ENCODE measurements at places on chromosomes 7 and 10. TPM values are rescaled to one million over a fixed set of nuclear protein-coding genes. Genes with fewer than 3 reads are reported as not detected.

DNA sequence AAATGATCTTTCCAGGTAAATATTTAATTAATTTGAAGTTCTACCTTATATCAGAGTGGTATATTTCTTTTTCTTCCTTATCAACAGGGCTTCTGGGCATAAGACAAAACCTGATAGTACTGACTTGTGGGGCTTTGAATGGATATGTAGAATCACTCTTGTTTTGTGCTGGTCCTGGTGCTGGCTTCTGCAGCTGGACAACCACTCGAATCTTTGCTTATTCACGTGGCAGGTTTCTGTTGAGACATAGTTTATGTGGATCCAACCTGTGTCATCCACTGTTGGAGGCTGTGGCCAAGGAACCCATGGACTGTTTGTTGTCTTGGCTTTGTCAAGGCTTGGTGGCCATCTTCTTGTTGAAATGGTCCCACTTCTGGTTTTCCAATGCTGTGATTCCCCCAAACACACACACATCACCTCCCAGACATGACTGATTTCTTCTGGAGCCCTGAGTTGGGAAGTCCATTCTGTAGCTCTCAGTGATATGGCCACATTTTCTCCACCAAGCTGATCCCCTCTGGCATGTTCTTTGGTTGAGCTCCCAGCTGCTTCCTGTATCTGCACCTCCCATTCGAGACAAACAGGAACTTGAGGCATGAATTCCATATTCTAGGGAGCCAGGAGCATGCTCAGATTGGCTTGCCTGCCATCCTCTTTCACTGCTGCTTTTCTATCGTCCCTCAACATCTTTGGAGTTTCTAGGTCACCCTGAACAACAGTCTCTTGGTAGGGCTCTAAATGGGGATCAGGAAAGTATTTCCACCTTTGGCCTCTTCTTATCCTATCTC lies 19.5 kb downstream of the TAS2R41 start:
- DNase-seq = no peak

DNA sequence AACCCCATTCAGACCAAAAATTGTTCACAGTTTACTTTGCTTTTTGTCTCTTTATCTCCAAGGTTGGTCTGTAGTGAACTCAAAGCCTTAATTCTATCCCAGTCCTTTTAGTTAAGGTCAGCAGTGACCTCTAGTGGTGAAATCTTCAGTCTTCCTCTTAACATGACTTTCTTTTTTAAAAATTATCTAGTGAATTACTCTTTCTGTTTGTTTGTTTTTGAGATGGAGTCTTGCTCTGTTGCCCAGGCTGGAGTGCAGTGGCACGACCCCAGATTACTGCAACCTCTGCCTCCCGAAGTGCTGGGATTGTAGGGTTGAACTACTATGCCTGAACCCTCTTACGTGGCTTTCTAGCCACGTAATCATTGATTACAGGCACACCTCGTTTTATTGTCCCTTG lies 25.0 kb downstream of the ZNF487 start:
- peak; percentile 85 for DNase-seq

DNA sequence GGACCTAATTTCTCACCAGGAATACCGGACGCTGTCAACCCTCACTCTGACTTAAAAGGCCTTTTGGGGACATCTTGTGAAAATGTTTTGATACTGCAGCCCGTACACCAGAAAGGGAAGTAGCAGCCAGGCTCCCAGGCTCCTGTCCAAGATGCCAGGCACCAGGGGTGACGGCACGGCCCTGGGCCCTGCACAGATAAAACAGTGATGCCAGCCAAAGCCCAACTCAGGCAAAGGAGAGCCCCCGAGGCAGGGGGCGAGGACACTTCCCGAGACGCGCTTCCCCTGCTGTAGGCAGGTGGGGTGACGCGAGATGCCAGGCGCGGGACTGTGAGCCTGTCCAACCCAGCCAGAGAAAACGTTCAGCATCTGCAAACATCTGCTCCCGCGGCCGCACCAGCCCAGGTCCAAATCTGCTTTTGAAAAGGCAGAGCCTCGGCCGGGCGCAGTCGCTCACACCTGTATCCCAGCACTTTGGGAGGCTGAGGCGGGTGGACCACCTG lies 15.7 kb downstream of the ZFAND2A start:
- no peak for DNase-seq

- DNase-seq = no peak
Measured at GRCh38 chr10:20327954-20328353, 511.7 kb downstream of the PLXDC2 start.

DNA sequence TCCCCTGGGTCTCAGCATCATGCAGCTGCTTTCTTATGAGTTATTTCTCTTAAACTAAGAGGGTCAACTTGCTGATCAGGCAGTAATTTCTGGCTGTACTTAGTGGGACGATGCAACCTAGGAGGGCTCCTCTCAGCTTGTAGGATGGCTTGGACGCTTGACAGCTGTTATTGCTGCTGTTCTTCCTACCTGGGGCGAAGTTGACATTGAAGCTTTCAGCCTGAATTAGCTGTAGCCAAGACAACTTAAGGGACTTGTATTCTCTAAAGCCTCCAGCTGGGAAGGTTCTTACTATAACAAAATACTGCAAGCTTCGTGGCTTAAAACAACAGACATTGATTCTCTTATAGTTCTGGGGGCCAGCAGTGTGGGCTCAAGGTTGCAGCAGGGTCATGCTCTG lies 224.9 kb downstream of the ACTR3B start:
- DNase-seq = no peak

DNA sequence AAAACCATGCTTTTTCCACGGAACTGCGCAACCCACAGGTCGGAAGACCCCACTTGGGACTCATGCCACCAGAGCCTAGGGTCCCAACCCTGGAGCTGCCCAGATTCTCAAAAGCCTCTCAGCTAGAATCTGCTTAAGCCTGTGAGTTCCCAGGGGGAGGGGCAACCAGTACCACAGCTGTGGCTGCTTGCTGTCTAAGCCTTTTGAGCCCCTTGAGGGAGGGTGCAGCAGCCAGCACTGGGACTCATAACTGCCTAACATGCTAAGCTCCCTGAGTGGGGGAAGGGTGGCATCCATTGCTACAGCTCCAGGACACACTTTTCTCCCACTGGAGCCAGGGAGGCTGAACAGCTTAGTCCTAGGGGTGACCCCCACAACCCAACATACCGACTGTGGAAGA lies 485.6 kb upstream of the GRM3 start:
- DNase-seq = no peak

GRCh38 chr10:124744102-124745050 lies at the start of gene FAM53B:
TSS of gene FAM53B (minus strand) at chr10:124744378. CDS start at chr10:124706713, 37,665 bp downstream.
- no peak for DNase-seq

- DNase-seq = no peak
Measured at GRCh38 chr10:34116220-34116641, 698.9 kb downstream of the PARD3 start.

DNA sequence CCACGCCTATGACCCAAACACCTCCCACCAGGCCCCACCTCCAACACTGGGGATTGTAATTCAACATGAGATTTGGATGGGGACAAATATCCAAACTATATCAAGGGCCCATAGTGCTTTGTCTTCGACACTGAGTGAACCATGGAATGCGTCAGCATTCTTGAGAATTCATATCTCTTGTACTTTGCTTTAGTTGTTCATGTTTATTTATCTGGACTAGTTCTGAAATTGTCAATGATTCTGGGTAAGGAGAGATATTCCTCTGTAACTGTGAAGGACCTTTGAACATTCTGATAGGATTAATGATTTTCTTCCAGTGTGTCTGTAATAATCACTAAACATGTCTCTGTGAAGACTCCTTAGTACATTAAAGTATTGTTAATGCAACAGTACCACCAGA lies 374.8 kb downstream of the LRMDA start:
- DNase-seq = no peak

- no peak for DNase-seq
Measured at GRCh38 chr7:65338346-65338745, 35.3 kb upstream of the ZNF92 start.

GRCh38 chr7:93938293-93938692 lies 16.8 kb downstream of the GNG11 start:
- no peak for DNase-seq

GRCh38 chr10:129277841-129278240 lies 189.2 kb upstream of the MGMT start:
- DNase-seq = no peak

GRCh38 chr7:40717242-40717641 lies 582.4 kb downstream of the SUGCT start:
- DNase-seq = peak; percentile 57

GRCh38 chr10:132678436-132679216 lies 107.3 kb downstream of the NKX6-2 start:
- no peak for DNase-seq

DNA sequence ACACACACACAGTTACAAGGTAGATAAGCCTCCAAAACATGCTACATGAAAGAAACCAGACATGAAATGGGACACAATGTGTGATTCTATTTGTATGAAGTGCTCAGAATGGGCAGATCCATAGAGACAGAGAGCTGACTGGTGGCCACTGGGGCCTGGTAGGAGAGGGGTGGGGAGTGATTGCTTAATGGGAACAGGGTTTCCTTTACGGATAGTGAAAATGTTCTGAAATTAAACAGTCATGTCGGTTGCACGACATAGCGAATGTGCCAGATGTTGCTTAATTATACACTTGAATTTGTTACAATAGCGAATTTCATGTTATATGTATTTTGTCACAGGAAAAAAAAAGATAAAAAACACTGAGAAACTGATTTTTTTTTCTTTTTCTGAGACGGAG lies 122.3 kb downstream of the SPDYE5 start:
- no peak for DNase-seq

DNA sequence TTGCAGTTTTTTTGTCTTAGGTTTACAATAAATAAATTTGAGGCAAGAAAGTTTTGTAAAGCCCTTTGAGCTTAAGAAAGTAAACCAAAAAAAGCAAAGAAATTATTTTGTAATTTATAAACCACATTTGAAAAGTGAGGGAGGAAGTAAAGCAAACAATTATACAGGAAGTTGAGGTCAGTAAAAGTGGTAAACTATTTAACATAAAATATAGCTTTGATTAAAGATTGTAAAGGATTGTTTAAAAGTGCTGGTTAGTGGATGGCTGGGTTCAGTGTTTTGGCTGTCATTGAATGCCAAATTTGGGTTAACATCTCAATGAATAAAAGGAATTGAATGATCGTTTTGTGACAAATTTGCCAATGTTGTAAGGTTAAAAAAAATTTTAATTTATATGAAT lies 9.9 kb downstream of the SOSTDC1 start:
- no peak for DNase-seq

DNA sequence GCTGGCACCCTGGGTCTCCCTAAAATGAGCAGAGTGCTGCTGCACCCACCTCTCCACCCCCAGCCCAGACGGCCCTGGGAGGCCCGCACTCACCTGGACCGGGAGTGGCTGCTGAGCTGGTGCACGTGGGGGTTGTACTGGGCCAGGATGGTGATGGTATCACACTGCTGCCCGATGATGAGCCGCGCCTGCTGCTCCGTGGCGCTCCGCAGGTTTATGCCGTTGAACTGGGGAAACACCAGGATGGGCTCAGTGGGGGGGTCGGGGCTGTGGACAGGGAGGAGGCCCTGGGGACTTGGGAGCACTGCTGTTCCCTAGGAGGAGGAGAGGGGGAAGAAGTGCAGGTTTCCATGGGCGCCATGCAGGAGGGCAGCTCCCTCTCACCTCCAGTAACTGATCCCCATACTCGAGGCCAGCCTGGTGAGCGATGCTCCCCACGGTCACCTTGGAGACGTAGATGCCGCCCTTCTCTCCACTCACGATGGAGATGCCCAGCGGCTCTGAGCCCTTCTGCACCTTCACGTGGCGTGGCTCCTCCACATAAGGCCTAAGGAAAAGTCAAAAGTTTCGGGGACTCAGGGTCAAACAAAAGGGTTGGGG lies 114.6 kb downstream of the DLG5 start:
- DNase-seq = no peak

- DNase-seq = no peak
Measured at GRCh38 chr10:3325954-3326750, 153.6 kb upstream of the PITRM1 start.

GRCh38 chr7:40162516-40162915 lies 27.7 kb downstream of the SUGCT start:
- no peak for DNase-seq

- DNase-seq = peak; percentile 5
Measured at GRCh38 chr7:19051767-19052375, 65.6 kb downstream of the TWIST1 start.

DNA sequence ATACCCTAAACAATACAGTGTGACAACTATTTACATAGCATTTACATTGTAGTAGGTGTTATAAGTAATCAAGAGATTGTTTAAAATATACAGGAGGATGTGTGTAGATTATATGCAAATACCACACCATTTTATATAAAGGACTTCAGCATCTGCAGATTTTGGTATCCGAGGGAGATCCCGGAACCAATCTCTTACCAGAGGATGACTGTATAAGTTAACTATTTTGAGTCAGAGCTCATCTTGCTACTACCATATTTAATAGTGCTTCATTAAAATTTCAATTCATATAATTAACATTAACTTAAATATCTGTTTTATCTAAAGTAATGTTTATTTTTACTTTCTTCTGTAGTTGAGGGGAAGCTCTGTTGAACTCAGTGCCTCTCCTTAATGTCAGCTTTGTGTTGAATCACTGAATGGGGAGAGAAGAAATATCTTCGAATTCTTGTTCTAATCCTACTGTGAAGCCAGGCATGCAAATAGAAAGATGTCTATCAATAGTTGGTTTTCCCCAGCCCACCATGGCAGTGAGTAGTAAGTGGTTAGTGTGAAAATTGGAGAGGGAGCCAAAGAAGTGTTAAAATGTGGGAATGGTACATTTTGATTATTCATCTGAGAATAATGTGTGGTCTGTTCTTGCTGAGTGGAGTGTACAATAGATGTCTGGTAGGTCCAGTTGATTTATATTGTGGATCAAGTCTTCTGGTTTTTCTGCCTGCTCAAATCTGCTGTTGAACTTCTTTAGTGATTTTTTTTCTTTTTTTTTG lies 90.1 kb upstream of the CYP26C1 start:
- DNase-seq = no peak

DNA sequence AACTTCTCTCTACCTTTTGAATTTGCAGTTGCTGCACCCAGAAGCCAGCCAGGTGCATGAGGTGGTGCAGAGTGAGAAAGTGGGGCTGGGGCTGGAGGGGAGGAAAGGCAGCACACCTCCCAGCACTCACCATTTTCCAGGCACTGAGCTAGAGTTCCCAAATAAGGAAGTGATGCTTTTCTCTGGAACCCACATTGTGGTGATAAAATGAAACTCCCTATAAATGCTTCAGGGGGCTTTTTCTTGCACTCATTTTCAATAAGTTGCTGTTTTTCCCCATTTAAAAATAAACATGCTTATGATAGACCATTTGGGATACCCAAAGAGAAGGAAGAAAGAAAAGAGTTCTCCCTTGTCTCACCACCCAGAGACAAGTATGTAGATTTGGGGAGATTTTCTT lies 42.8 kb upstream of the TNS3 start:
- no peak for DNase-seq

- DNase-seq = no peak
Measured at GRCh38 chr7:105087981-105088380, 74.0 kb downstream of the KMT2E start.

- peak; percentile 33 for DNase-seq
Measured at GRCh38 chr7:47846138-47846836, 102.0 kb downstream of the PKD1L1 start.

Gene AKR1C8
- not detected for total RNA-seq

Gene SH2B2
- total RNA-seq = 5.5 TPM

Gene THNSL1
- 1.8 TPM for total RNA-seq

Gene MSS51
- 2.4 TPM for total RNA-seq

Gene PKD2L1
- total RNA-seq = not detected

Gene NANOS1
- 0.82 TPM for total RNA-seq

Gene ZNF503
- 12.4 TPM for total RNA-seq

Gene SMNDC1
- total RNA-seq = 8.4 TPM

Data from glomerular endothelial cell (primary cell).